ENCODE measurements at places on chromosomes 7 and 10. TPM values are rescaled to one million over a fixed set of nuclear protein-coding genes. Genes with fewer than 3 reads are reported as not detected.

GRCh38 chr10:34850558-34850957 lies 35.5 kb upstream of the PARD3 start:
- H3K36me3 ChIP-seq = no peaks in the 10 kb centered on the region
- no peak overlapping the region for H3K27ac ChIP-seq
- no peak for DNase-seq
- H3K4me3 ChIP-seq = no peak overlapping the region

- no peak for DNase-seq
- H3K4me3 ChIP-seq = no peak overlapping the region
- peaks cover 3% of the 10 kb centered on the region for H3K4me1 ChIP-seq
- no peak overlapping the region for H3K27ac ChIP-seq
Observed at GRCh38 chr7:155785536-155785935, 26.7 kb downstream of the SHH start.

- no peaks in the 10 kb centered on the region for H3K4me1 ChIP-seq
- no peak for DNase-seq
- no peak overlapping the region for H3K27ac ChIP-seq
- no peak overlapping the region for H3K4me3 ChIP-seq
Observed at GRCh38 chr7:2622869-2623697, 8.7 kb upstream of the TTYH3 start.

GRCh38 chr7:80520199-80520598 lies 8.3 kb upstream of the GNAT3 start:
- no peak overlapping the region for H3K4me3 ChIP-seq
- no peak overlapping the region for H3K27ac ChIP-seq
- H3K27me3 ChIP-seq = no peaks in the 10 kb centered on the region
- DNase-seq = no peak

DNA sequence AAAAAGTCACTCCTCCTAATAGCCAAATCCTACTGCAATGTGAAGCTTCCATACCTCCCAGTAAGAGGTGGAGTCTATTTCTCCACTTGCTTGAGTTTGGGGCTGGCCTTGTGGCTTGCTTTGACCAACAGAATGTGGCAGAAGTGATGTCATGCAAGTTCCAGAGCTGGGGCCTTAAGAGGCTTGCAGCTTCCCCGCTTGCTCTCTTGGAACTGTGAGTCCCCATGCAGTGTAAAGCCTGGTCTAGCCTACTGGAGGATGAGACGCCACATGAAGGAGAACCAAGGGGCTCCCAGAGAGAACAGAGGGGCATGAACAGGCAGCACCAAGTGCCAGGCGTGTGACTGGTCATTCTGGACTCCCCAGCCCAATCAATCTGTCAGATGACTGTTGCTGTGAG lies 58.6 kb upstream of the OPALIN start:
- H3K27ac ChIP-seq = no peak overlapping the region
- no peaks in the 10 kb centered on the region for H3K36me3 ChIP-seq
- H3K27me3 ChIP-seq = peaks cover 7% of the 10 kb centered on the region

Gene VAX1
- total RNA-seq = not detected

Gene LIPN
- total RNA-seq = not detected

GRCh38 chr7:33558549-33559323 lies 346.6 kb upstream of the BMPER start:
- DNase-seq = no peak
- no peaks in the 10 kb centered on the region for H3K4me1 ChIP-seq
- H3K36me3 ChIP-seq = no peaks in the 10 kb centered on the region

GRCh38 chr10:58919927-58920654 lies 256.4 kb upstream of the PHYHIPL start:
- H3K4me1 ChIP-seq = no peaks in the 10 kb centered on the region
- no peaks in the 10 kb centered on the region for H3K27me3 ChIP-seq
- no peak for DNase-seq
- no peak overlapping the region for H3K4me3 ChIP-seq
- no peaks in the 10 kb centered on the region for H3K36me3 ChIP-seq

- no peaks in the 10 kb centered on the region for H3K36me3 ChIP-seq
- H3K4me3 ChIP-seq = no peak overlapping the region
- H3K27me3 ChIP-seq = no peaks in the 10 kb centered on the region
- no peak for DNase-seq
- no peaks in the 10 kb centered on the region for H3K4me1 ChIP-seq
Observed at GRCh38 chr10:108970016-108970415, 953.3 kb downstream of the XPNPEP1 start.

- H3K4me3 ChIP-seq = no peak overlapping the region
- H3K4me1 ChIP-seq = peaks cover 19% of the 10 kb centered on the region
- H3K27ac ChIP-seq = no peak overlapping the region
- DNase-seq = no peak
- H3K36me3 ChIP-seq = no peaks in the 10 kb centered on the region
- peaks cover 26% of the 10 kb centered on the region for H3K27me3 ChIP-seq
Observed at GRCh38 chr10:3654980-3655379, 130.0 kb downstream of the KLF6 start.

DNA sequence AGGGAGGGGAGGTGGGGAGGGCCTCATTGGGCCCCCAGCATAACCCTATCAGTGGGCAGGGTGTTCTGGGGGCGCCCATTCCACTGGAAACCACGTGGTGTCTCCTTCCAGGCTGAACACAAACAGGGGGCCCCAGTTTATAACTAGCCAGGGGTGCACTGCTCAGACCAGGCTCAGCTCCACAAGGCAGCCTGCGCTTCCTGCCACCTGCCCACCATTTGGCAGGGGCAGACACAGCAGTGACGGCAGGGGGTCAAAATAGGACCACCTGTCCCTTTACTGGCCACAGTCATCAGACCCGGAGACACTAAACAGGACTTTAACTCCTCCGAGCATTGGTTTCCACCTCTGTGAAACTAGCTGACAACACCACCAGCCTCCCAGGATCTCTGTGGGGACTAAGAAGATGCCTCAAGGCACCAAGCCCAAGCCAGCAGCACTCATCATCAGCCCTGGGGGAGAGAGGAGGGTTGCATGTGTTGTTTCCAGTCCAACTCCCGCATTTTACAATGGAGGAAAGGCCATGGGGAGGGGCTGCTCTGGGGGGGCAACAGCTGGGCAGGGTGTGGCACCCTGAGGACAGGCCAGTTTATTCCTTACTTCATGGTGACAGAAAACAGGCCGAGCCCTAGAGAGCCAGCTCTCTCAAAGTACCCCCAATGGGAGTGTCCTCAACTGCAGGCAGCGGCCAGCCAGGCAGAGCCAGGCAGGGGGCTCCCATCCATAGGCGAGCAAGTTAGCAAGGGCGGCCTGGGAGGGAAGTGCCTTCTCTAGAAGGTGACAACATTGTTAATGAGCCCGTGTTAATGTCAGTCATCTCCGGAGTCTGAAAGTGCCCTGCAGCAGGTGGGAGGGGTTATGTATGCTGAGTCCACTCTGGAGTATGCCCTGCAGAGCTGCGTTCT lies 127.6 kb downstream of the TNS3 start:
- no peaks in the 10 kb centered on the region for H3K36me3 ChIP-seq
- H3K27ac ChIP-seq = no peak overlapping the region
- no peaks in the 10 kb centered on the region for H3K4me1 ChIP-seq
- no peak overlapping the region for H3K4me3 ChIP-seq

- H3K27ac ChIP-seq = peak overlapping the region; percentile 99
- no peak overlapping the region for H3K4me3 ChIP-seq
- H3K36me3 ChIP-seq = peaks cover 60% of the 10 kb centered on the region
- H3K4me1 ChIP-seq = peaks cover 34% of the 10 kb centered on the region
- H3K27me3 ChIP-seq = no peaks in the 10 kb centered on the region
Observed at GRCh38 chr7:130961128-130961601, 227.2 kb upstream of the KLF14 start.

GRCh38 chr10:5507649-5508131 lies 8.3 kb upstream of the CALML5 start:
- DNase-seq = no peak
- peaks cover 3% of the 10 kb centered on the region for H3K4me1 ChIP-seq
- H3K27me3 ChIP-seq = peaks cover 9% of the 10 kb centered on the region

Gene ADIRF
- not detected for total RNA-seq

DNA sequence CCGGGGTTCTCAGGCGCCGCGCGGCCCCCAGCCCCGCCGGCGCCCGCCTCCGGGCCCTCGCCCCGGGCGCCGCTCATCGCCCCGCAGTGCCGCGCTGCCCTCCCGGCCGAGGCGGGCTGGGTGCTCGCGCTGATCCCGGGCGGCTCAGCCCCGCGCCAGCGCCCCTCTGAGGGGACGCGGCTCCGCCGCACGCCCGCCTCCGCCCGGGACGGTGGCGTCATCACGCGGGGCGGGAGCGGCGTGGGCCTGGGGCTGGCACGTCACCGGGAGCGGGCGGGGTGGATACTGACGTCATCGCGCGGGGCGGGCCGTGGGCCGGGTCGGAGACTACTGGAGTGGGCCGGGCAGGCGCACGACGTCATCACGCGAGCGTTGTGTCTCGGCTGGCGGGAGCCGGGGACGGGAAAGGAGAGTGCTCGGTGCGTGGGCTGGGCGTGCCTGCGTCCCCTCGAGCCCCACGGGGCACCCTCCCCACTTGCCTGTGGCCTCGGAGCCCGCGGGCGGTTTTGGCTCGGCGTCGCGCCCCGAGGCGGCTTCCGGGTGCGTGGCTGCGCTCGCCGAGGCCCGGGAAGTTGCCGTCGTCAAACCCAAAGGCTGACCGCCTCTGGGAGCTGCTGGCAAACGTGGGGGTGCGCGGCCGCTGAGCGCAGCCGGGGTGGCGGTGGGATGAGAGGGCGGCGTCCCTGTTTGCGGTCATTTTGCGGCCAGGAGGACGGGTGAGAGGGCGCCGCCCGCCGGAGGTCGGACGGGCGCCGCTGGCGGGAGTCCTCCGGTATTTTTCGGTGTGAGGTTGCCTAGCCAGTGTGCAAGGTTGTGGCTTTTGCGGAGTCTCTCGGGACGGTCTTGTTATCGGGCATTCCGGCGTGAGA lies at the start of gene ESYT2:
Gene ESYT2, minus strand, starts transcription at position 168 of the 869 bp plus-strand sequence. Its CDS starts 91 bp downstream, at position 77.
- H3K27ac ChIP-seq = peak within 1 kb of the TSS; percentile 95
- DNase-seq = peak; percentile 98
- H3K36me3 ChIP-seq = peaks cover 17% of the 10 kb centered on the region
- peak within 1 kb of the TSS; percentile 89 for H3K4me3 ChIP-seq

- no peak overlapping the region for H3K27ac ChIP-seq
- no peaks in the 10 kb centered on the region for H3K27me3 ChIP-seq
- no peak for DNase-seq
- peaks cover 13% of the 10 kb centered on the region for H3K36me3 ChIP-seq
- H3K4me3 ChIP-seq = no peak overlapping the region
Observed at GRCh38 chr10:119768455-119769094, 42.7 kb downstream of the INPP5F start.

Gene PODXL
- 0.51 TPM for total RNA-seq

- no peak for DNase-seq
- no peaks in the 10 kb centered on the region for H3K27me3 ChIP-seq
- H3K27ac ChIP-seq = no peak overlapping the region
- peaks cover 26% of the 10 kb centered on the region for H3K36me3 ChIP-seq
- no peaks in the 10 kb centered on the region for H3K4me1 ChIP-seq
Observed at GRCh38 chr7:128084896-128085608, 53.8 kb upstream of the LRRC4 start.

Gene SPDYE17
- not detected for total RNA-seq

GRCh38 chr10:59745163-59745650 lies 8.0 kb downstream of the MRLN start:
- peaks cover 8% of the 10 kb centered on the region for H3K27me3 ChIP-seq
- H3K4me3 ChIP-seq = no peak overlapping the region
- no peak overlapping the region for H3K27ac ChIP-seq
- DNase-seq = no peak
- H3K36me3 ChIP-seq = no peaks in the 10 kb centered on the region

- no peaks in the 10 kb centered on the region for H3K36me3 ChIP-seq
- no peak overlapping the region for H3K4me3 ChIP-seq
- H3K27me3 ChIP-seq = no peaks in the 10 kb centered on the region
- H3K4me1 ChIP-seq = no peaks in the 10 kb centered on the region
- H3K27ac ChIP-seq = no peak overlapping the region
Observed at GRCh38 chr7:122040147-122040546, 103.9 kb downstream of the AASS start.

DNA sequence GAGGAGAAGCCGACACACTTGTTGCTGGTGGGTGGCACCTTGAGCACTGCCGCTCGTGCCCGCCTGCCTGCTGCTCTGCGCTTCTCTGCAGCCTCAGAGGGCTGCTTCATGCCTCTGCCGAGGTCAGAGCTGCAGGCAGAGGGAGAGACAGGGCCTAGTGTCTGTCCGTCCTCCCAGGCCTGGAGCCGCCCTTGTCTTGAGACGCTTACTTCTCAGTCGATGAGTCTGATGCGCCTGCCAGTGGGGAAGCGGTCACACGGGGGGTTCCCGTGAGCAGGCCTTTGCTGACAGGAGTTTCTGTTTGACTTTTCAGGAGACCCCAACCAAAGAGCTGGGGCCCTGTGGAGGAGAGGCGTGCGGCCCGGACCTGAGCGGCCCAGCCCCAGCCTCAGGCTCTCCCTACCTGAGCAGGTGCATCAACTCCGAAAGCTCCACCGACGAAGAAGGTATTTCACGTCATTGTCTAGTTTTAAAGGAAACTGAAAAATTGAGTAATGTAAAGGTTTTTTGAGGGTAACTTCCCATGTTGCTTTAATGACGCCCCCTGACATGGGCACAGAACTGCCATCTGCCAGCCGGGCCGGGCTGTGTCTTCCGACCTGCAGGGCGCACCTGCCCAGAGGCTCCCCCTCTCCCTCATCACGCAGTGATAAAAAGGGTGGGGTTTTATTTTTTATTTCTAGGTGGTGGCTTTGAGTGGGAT lies 7.8 kb upstream of the BHLHA15 start:
- H3K4me1 ChIP-seq = peaks cover 53% of the 10 kb centered on the region
- DNase-seq = peak; percentile 54
- H3K4me3 ChIP-seq = peak overlapping the region; percentile 69
- no peaks in the 10 kb centered on the region for H3K27me3 ChIP-seq
- peaks cover 35% of the 10 kb centered on the region for H3K36me3 ChIP-seq

GRCh38 chr10:72331575-72332422 lies 22.9 kb downstream of the DNAJB12 start:
- peak; percentile 98 for DNase-seq
- peaks cover under 1% of the 10 kb centered on the region for H3K27me3 ChIP-seq
- peaks cover 38% of the 10 kb centered on the region for H3K36me3 ChIP-seq
